T-helper 9 cell (primary cell): ENCODE measurements at places on chromosomes 5 and 9.

GRCh38 chr9:98375138-98375726, 119.8 kb upstream of the TBC1D2 start:
- DNase-seq, result no peak

DNA sequence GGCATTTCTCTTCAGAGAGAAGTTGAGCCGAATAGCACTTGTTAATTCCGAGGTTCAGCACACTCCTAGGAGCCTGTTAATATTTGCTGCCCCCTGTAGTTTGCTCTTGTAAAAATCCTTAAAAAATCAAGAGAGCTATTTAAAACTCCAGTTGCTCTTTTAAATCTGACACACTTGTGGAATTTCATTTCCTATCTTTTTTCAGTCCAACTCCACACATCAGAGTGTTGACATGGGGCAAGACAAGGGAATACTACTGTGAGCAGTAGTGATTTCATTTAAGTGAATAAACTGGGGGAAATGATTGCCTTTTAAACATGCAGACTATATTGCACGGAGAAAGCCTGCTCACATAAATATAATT, 1096.3 kb upstream of the DMAC1 start:
- no peak for DNase-seq

- DNase-seq, result no peak
These were observed 1.9 kb upstream of the QRFP start for GRCh38 chr9:130898552-130898852.

- no peak for DNase-seq
These were observed 105.4 kb downstream of the DAPK1 start for GRCh38 chr9:87602933-87603643.

- no peak for DNase-seq
These were observed 52.9 kb upstream of the FAM169A start for GRCh38 chr5:74919041-74919440.

- no peak for DNase-seq
These were observed 269.2 kb upstream of the ELAVL2 start for GRCh38 chr9:24095246-24095645.

GRCh38 chr9:115117999-115118878, at the start of gene TNC:
Gene TNC, minus strand, starts transcription at chr9:115118157. Its CDS starts 27,139 bp downstream, at chr9:115091018.
- no peak for DNase-seq

DNA sequence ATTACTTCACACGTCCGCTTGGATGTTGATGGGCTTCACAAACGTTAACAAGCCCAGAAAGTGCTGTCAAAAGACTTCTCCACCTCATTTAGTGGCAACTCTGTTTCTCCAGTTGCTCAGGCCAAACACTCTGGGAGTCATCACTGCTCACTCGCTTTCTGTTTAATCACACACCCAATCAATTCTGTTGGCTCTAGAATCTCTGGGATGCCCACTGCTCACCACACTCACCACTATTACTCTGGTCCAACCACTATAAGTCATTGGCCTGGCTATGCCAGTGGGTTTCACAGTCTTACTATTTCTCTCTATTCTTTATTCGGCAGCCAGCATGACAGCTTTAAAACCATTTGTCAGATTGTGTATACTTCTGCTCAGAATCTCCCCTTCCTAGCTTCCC, 163.5 kb downstream of the KDM4C start:
- DNase-seq, result no peak

DNA sequence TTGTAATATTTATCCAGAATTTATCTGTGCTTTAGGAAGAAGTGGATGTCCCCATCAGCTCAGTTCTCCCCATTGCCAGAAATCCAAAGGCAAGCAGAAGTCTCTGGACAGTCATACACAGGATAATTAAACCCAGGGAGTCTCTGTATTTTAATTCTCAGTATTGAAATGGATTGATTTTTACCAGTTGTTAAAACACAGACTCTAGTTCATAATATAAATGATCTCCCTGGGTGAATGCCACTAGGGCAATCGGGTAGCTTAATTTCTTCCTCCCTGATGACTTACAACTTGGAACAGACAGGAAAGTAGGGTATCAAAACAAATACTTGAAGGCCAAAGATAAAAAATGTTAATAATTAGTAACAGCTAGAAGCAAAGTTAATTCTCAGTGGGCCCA, 66.5 kb upstream of the DAP start:
- no peak for DNase-seq

DNA sequence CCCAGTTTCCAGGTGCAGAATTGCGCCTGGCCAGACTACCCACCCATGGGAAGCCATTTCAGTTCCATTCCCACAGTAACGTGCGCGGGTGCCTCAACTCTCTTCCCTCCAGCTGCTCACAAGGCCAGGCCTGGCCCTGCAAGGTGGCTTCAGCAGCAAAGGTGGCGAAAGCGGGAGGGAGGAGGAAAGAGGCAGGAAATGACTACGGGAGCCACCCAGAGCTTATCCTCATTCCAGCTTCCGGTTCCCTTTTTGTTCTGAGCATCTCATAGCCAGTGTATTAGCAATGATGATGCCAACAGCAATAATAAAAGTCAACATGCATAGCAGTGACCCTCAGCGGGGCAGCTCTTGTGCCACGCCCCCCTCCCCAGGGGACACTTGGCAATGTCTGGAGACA, 101.5 kb upstream of the BOD1 start:
- no peak for DNase-seq

DNA sequence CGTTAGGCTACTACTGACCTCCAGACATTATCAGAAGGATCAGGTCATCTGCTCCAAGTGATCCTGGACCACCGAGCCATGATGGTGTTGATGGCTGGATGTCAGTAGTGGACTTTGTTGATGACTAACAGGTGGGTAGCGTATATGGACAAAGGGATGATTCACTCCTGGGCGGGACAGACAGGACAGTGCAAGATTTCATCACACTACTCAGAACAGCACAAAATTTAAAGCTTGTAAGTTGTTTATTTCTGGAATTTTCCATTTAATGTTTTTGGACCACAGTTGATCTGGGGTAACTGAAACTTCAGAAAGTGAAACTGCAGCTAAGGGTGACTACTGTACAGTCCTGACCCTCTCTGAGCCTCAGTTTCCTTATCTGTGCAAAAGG, 12.7 kb downstream of the PDGFRB start:
- DNase-seq, result no peak

DNA sequence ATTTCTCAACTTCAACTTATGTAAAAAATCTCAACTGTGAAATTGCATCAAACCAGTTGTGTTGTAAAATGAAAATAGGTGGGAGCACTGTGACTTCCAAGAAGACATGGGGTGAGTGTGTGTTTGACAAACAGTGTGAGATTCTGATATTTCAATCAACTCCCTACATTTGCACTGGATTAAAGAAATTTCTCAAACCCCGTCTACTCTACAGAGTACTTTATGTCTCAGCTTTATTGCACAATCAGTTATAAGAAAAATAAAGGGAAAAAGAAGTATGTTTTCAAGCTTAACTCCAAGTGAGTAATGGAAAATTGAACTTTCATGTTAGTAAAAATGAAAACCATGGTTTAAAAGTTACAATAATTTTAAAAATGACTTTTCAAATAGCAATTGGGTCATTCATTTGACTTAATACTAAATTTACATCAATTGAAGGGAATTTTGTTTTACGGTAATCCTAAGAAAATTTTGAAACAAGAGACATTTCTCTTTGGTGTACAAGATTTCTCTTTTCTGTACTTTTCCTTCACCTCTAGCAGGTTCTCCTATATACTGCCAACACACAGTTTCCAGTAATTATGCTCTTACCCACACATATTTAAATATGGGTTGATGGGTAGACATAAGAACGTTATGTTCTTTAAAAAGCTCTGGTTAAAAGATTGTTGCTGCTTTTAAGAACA, 80.3 kb downstream of the CDO1 start:
- DNase-seq, result no peak

DNA sequence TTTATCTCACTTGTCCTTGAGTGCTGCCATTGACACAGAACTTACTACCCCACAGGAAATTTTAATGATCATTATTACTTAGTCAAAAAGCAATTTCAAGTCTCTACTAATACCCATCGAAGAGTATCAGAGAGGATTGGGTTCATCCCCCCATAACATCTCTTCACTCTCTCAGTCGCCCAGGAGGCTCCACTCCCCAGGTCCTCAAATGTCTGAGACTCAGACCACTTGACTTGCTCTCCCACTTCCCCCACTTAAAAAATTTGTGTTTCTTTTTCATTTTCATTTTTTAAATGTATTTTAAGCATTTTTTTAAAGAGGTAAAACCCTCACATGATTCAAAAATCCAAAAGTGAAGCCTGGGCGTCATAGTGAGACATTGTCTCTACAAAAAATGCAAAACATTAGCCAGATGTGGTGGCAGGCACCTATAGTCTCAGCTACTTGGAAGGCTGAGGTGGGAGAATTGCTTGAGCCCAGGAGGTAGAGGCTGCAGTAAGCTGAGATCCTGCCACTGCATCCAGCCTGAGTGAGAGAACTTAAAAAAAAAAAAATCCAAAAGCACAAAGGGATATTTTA, 56.8 kb upstream of the TRAF1 start:
- DNase-seq, result no peak

GRCh38 chr9:84652496-84653120, 16.9 kb upstream of the NTRK2 start:
- no peak for DNase-seq

- DNase-seq, result no peak
These were observed 175.8 kb downstream of the CACNA1B start for GRCh38 chr9:138053321-138053868.

- DNase-seq, result no peak
These were observed 42.8 kb downstream of the NFIB start for GRCh38 chr9:14271093-14271673.

DNA sequence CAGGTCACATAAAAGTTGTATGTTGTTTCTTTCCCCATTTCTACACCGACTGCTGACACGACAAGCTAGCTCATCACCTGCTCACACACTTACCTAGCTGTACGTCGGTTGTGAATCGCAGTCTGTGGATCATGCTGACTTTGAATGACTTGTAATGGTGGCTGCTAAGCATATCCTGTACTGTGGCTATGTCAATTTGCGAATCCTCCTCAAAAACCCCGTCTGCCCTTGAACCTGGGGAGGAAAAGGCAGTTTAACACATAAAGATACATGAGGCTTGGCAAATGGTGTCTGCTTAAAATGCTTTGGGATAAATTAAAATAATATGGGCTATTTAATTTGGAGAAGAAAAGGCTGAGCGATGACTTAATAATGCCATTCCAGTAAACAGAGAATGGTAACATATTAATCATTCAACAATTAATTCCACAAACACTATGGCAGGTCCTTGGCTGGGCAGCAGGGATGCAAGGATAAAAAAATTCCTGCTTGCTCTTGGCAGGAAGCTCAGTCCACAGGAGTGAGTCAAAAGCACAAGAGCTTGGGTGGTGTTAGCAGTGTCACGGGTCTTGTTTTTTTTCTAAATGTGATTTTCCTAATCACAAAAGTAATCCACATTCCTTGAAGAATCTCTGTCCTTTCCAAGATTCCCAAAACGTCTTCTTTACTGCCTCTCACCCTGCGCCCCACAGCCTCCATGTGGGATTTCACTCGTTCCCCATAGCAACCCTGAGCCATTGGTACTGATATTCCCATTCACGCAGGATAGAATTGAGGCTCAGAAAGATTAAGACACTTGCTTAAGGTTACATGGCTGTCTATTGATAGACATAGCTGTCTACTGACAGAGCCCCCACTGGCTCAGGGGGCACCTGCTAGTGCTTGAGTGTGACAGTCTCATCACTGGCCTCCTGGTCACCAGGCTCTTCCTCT, 222.4 kb downstream of the MAPKAP1 start:
- no peak for DNase-seq

DNA sequence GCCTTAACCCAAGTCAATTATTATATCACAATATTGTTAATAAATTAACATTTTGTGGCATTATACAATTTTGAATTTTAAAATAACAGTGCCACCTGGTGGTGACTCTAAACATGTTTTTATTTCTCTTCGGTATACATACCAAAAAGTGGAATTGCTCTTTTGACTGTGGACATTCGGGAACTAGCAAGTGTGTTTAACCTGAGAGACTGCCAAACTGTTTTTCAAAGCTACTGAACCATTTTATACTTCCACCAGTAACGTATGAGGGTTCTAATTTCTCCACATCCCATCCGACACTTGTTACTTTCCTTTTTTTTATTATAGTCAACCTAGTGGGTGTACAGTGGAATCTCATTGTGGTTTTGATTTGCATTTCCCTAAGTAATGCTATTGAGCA, 18.3 kb upstream of the HSDL2 start:
- no peak for DNase-seq

- no peak for DNase-seq
These were observed 28.1 kb upstream of the SPINK4 start for GRCh38 chr9:33211695-33212393.

DNA sequence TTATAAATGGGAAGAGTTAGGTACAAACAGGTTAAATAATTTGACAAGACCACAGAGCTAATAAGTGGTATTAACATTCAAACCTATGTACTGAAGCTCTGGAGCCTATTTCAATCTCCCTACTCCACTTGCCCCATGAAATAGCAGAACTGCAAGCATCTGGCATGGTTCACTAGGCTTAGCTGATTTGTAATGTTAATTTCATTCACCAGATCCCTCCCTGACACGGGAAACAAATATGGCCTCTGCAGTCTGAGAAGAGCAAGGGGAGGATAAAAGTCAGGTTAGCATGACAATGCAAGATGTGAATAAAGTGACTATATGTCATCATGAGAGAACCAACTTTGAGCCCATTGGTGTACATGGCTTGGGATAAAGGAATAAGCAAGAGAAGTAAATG, 428.8 kb downstream of the BRINP1 start:
- no peak for DNase-seq

DNA sequence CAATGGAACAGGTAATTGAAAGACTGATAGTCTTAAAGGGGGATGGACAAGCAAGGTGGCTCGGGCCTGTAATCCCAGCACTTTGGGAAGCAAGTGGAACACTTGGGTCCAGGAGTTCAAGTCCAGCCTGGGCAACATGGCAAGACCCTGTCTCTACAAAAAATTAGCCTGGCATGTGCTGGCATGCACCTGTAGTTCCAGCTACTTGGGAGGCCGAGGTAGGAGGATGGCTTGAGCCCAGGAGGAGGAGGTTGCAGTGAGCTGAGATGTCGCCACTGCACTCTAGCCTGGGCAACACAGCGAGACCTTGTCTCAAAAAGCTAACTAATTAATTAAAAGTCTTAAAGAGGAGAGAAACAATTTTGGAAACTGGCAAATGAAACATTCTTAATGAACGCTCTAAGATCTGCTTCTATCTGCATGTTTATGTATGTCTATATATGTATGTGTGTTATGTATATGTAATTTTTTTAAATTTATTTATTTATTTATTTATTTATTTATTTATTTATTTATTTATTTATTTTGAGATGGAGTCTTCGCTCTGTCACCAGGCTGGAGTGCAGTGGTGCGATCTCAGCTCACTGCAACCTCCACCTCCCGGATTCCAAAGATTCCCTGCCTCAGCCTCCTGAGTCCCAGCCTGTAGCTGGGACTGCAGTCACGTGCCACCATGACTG, 80.6 kb downstream of the SFXN1 start:
- DNase-seq, result no peak
